ENCODE measurements at places on chromosomes 5 and 9.

GRCh38 chr9:93303806-93304573 is 120.1 kb downstream of the WNK2 start:
- DNase-seq, result no peak

- DNase-seq, result no peak
Observed at GRCh38 chr5:56085193-56085592, 90.4 kb upstream of the IL6ST start.

- no peak for DNase-seq
Observed at GRCh38 chr5:145243016-145243415, 592.1 kb downstream of the PRELID2 start.

GRCh38 chr9:18778846-18779245 is 254.2 kb downstream of the SAXO1 start:
- DNase-seq, result no peak

- DNase-seq, result no peak
Observed at GRCh38 chr9:76557674-76558225, 98.8 kb downstream of the GCNT1 start.

- DNase-seq, result no peak
Observed at GRCh38 chr9:2209400-2209799, 194.3 kb downstream of the SMARCA2 start.

- DNase-seq, result no peak
Observed at GRCh38 chr9:23821375-23822181, 4.5 kb downstream of the ELAVL2 start.

DNA sequence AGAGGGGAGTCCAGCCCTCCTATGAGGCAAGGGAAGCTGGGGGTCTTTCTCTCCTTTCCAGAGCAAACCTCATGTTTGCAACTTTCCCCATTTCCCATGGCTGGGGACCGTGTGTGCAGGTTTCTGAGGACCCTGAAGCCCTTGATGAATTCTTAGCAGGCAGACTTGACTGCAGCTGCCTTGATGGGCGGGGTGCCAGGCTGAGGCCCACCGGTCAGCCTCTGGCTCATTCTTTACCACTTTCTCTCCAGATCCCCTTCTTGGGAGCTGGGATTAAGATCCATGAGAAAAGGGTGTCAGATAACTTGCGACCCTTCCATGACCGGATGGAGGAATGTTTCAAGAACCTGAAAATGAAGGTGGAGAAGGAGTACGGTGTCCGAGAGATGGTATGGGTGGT is 30.0 kb upstream of the FOXI1 start:
- no peak for DNase-seq

DNA sequence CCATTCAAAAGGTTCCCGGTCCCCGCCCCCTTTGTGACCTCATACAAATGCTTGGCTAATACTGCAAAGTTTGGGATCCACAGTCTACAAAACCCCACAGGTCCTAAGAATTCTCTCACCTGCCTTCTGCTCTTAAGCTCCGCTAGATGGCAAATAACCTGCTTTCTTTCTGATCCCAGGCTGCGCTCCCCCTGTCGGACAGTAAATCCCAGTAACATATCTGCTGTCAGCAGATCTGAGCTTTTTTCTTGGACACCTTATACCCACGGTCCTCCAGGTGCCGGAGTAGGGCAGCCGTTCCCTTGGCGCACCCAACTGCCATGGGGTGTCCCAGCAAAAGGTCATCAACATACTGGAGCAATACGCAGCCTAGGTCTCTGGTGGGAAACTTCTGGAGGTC is 39.0 kb upstream of the PPP1R26 start:
- no peak for DNase-seq

DNA sequence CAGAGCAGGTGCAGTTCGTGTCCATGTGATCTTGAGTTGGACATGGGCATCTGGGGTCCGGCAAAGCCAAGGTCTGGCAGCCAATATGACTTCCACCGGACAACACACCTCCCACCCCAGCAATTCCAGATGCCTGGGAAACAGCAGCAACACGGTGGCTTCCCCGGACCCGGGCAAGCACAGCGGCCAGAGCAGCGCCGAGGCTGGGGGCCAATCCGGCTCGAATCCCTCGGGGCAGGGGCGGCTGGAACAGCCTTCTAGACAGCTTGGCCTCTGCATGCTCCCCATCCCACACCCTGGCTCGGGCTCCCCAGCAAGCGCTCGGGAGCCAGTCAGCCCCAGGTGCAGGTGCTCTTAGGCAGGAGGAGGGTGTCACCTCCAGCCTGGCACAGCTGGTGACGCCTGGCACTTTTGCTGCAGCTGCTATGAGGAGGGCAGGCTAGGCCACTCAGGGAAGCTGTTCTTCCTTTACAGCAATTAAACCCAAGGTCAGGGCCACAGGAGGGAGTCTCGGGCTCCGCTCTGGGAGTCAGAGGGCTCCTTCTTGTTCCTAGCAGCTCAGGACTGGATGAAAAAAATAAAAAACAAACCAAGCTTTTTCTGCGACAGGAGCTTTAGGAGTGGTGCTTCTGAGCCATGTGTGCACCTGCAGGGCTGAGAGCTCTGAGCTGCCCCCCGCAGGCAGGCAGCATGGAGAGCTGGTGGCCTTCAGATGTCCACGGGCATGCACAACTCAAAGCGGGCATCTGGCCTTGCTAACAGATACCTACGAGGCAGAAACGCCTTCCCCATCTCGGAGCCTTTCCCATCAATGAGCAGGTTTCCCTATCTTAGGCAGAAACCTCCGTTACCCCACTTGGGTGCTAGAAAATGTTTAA is 28.2 kb downstream of the DBH start:
- DNase-seq, result no peak

DNA sequence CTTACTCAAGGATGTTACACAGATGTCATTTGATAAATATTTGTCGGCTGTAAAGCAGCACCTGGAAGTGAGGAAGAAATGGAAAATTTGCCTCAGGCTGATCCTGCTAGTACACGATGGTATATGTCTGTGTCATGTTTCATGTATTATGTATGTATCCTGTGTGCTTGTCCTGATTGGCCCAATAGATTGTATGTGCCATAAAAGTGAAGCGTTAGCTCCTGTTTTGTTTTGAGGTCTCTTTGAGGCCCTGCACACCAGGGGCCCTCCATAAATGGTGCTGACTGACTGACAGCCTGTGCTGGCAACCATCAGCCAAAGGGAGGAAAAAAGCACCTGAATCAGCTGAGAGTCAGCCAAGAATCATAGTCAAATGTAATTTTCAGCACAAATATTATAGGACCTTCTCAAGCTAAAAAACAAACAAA is 11.8 kb upstream of the LNPEP start:
- DNase-seq, result no peak

GRCh38 chr5:125717209-125717608 is 706.0 kb upstream of the GRAMD2B start:
- DNase-seq, result no peak

DNA sequence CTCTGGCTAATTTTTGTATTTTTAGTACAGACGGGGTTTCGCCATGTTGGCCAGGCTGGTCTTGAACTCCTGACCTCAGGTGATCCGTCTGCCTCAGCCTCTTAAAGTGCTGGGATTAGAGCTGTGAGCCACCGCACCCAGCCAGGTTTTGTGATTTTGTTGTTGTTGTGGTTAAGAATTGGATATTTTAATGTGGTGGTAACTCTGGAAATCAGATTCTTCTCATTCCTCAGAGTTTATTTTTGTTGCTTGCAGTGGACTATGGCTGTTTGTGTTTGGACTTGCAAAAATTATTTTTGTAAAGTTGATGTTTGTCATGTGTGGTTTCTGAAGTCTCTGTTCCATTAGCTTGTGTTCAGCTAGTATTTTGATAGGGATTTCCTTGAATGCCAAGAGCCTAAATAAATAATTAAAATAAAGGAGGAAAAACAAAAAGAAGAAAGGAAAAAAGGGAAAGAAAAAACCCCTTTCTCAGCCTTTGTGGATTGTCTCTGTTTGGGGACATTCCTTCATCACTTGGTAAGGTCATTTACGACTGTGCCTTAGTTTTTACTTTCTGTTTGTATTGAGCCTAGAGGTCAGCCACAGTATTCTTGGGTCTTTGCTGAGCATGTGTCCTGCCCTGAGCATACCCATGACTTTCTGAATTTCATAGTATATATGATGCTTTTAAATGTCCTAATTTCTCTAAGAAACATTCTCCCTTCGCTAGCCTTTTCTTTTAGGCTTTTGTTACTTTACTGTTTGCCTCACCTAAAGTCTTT is 37.3 kb downstream of the PBX3 start:
- DNase-seq, result no peak

DNA sequence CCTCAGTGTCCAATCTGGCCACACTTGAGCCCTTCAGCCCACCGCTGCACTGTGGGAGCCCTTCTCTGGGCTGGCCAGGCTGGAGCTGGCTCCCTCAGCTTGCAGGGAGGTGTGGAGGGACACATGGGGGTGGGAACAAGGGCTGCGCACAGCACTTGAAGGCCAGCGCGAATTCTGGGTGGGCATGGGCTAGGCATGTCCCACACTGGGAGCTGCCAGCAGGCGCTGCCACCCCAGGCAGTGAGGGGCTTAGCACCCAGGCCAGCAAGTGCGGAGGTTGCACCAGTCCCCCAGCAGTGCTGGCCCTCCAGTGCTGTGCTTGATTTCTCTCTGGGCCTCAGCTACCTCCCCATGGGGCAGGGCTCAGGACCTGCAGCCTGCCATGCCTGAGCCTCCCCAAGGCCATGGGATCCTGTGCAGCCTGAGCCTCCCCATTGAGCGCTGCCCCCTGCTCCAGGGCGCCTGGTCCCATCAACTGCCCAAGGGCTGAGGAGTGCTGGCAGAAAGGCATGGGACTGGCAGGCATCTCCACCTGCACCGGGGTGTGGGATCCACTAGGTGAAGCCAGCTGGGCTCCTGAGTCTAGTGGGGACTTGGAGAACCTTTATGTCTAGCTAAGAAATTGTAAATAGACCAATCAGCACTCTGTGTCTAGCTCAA is 148.2 kb downstream of the EMB start:
- DNase-seq, result no peak

DNA sequence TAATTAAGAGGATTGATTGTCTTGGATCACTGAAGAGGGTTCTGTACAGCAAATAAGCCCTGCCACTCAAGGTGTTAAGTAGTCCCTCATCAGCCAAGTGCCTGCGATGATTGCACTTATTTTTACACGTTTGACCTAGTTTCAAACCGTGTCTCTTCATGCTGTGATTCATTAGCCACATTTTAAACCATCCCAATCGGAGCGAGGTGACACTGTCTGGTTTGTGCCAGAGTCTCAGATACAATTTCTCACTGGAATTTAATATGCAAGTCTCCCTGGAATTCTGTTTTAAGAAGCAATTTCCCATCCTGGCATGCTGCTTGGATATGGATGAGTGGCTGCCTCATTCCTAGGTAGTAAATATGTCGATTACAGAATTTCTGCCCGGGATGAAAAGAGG is 1.6 kb downstream of the INSYN2B start:
- DNase-seq, result no peak

DNA sequence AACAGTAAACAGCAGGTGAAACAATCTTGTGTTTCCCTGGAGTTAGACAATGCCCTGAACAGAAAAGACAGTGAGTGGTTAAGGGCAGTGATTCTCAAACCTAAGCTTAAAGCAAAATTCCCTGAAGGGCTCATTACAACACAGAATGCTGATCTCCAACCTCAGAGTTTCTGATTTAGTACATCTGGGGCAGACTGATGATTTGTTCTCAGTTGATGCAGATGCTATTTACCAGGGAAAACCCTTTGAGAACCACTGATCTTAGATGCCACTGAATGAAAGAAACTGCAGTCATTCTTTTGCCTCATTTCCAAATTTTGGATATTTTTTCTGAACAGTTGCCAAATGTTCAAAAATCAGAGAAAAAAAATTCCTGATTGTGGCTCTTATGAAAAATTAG is 18.7 kb upstream of the ADAM19 start:
- no peak for DNase-seq

DNA sequence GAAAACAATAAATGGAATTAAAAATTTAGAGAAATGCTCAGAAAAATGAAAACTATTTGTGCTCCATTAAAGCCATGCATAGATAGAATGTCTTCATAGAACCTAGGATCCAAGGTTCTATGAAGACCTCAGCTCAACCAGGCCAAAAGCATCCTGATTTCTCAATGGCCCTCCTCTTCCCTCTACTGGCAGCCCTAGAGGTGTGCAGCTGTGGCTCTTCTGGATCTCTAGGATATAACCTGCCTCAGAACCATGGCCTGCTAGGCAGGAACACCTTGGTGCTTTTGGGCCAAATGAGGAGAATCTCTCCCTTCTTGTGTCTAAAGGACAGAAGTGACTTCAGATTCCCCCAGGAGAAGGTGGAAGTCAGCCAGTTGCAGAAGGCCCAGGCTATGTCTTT is 15.1 kb downstream of the IFNA1 start:
- no peak for DNase-seq

DNA sequence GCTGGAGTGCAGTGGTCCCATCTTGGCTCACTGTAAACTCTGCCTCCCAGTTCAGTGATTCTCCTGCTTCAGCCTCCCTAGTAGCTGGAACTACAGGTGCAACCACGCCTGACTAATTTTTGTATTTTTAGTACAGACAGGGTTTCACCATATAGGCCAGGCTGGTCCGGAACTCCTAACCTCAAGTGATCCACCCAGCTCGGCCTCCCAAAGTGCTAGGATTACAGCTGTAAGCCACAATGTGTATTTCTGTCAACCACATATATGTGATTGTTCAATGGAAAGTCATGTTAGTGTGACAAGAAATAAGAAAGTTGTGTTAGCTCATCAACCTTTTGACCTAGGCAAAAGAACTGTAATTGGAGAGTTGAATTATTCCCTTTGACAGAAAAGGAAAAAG is 677.1 kb upstream of the CHD1 start:
- no peak for DNase-seq

DNA sequence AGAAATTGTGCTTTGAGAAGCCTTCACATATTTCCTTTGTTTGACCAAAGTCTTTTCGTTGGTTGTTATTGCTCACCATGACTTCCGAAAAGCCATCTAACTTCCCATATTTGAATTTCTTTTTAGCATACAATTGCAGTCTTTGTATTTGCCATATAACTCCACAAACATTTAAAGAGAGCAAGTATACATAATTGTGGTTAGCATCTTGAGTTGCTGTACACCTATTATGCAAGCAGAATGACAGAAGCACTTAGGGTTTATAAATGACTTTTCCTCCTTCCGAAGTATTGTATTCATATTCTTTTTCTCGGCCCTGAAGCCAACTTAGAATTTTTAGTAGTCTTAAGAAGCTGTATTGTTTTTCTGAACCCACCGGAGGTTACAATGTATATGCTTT is 250.4 kb downstream of the RFK start:
- DNase-seq, result no peak

DNA sequence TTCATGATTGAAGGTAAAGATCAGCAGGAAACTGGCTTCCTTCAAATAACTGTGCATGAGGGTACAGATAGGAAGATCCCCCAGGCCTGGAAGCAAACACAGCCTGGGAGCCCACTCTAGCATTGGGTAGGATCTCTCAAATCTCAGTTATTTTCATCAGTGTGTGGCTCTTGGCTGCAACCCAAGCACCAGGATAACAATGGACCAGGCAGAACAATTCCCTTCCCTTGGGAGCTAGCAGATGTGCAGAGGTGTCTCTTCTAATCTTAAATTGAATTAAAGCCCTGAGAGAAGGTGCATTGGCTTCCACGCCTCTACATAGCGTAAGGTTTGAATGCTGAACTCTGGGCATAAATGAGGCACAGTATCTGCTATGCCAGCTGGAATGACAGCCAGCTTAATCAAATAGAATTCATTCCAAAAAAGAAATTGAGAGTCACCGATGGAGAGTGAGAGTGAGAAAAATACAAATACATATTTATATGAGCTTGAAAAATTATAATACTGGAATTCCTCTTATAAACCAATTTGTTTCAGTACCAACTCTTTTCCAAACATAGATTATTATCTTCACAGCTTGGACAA is 957.3 kb downstream of the CDH12 start:
- no peak for DNase-seq

GRCh38 chr9:26746357-26747072 is 146.1 kb downstream of the CAAP1 start:
- no peak for DNase-seq

- no peak for DNase-seq
Observed at GRCh38 chr5:89991592-89991991, 418.0 kb downstream of the CETN3 start.

- DNase-seq, result no peak
Observed at GRCh38 chr9:4839470-4839912, 46.7 kb downstream of the RCL1 start.

Measured in stimulated activated CD4-positive, alpha-beta T cell treated with anti-CD3 and anti-CD28 coated beads, Interleukin-4, amount 100 ng/mL, for 1 hour (primary cell).